ENCODE measurements at places on chromosomes 5 and 9.

GRCh38 chr5:167623354-167623753 lies 668.1 kb upstream of the WWC1 start:
- DNase-seq = no peak

DNA sequence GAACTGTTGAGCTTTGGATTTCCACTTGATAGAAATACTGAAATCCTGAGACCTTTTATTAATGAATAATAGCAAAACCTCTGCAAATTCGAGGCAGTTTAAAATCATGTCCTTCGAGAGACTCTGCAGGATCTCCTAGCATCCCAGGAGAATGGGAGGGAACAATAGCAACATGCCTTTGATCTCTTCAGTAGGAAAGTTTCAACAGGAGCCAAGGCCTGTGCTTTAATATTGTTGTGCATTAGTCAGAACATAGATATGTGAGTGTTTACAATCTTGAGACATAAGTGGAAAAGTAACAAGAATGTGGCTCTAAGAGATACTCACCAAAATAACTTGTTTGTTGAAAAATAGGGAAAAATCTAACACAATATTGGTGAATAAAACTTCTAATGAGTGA lies 83.3 kb upstream of the LHFPL2 start:
- DNase-seq = no peak

DNA sequence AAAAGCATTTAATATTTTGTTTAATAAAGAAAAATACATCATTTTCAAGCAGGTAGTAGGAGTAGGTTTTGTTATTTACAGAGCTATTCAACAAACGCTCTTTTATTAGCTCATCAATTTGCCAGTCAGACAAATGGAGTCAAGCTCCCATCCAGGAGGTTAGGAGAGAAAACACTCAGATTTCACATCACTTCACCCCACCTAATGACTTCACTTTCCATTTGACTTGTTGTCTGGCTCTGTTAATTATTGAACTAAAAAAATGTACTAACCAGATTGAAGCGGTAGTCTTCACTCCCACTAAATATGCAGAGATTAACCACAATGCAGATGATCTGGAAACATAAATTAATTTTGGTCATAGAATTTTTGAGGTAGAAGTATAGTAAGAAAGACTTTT lies 193.6 kb upstream of the VCAN start:
- no peak for DNase-seq

DNA sequence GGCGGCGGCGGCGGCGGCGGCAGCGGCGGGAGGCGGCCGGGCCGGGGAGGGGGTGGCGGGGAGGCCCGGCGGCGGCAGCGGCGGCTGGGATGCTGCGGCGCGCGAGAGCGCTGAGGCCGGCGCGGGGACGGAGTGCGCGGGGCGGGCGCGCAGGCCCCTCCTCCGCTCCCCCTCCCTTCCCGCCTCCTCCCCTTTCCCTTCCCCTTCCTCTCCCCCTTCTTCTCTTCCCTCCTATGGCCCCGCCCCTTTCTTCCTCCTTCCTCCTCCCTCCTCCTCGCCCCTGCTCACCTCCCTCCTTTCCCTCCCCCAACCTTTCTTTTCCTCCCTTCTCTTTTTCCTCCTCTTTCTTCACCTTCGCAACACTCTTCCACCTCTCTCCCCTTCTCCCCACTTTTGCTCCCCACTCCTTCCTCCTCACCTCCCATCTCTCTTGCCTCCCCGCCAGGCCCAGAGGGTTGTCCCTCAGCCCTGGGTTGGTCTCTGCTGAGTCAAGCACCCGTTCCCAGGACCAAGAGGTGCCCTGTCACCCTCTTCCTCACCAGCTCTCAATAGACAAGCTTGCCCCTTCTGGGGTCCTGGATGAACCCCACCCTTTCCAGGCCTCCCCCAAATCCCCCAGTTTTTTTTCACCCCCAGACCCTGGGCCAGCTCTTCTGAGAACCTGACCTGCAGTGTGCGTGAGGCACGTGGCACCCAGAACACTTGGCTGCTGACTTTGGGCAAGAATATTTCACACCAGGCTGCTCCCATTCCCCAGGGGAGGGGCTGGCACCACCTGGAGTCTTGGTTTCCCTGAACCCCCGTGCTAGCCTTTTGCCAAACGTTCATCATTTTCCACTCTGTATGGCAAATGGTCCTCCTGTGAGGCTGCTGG lies at the start of gene SEMA4D:
Gene SEMA4D, minus strand, starts transcription at position 136 of the 874 bp plus-strand sequence. CDS start 92,657 bp downstream, outside the sequence.
- DNase-seq = peak; percentile 49

DNA sequence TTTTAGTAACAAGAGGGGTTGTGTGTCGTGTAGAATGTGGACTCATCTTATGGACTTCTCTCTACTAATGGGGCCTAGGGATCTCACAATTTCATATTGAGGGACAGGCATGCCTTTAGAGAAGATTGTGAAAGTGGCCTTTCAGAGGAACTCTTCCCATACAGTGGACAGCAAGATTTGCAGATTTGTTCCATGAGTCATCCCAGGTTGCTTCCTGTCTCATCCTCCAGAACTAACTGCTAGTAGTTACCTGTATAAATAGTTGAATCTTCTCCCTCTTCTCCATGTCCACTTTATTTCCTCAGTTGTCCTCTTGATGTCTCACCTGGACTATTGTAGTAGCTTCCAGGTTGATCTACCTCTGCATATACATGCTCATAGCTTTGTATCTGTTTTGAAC lies 997.5 kb upstream of the CTNND2 start:
- no peak for DNase-seq

DNA sequence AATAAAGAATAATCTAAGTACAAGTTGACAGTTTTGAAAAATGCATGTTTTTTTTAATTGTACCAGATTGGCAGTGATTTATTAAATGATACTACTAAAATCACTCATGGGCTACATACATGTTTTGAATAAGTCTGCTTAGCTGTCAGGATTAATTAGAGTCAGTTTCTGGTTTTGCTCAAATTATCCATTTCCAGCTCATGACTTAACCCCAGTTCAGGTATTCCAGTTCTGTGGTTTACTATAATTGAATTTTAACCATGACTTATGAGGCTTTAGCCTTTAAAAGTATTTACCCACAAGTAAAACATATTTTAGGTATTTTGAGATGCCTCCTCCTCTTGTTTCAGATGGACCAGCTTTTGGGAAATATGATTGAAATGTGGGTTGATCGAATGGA lies 17.8 kb upstream of the LRRC70 start:
- DNase-seq = no peak

GRCh38 chr5:78610163-78610583 lies 38.4 kb downstream of the LHFPL2 start:
- no peak for DNase-seq

DNA sequence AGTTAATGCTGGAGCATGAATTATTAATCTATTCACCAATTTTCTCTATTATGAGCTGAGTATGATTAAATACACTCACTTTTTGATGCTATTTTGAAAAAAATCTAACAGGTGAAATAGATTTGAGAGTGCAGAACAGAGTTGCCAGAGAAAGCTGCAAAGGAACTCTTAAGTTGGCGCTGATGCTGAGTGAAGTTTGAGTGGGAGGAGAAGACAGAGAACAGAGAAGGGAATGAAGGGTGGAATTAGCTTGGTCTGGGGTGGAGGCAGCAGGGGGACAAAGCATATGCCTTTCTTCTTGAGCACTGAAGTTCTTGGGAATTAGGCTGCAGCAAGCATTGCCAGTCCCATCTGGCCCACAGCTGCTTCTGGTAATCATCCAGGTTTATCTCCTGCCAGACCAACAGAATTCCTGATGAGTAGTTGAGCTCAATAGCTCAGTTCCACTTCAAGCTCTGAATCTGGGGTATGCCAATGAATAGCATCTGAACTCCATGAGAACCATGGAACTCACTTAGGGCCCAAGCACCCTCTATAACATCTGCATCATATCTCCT lies 290.1 kb downstream of the HINT1 start:
- no peak for DNase-seq

GRCh38 chr9:134212809-134213507 lies 48.6 kb upstream of the RNU6ATAC start:
- no peak for DNase-seq

All from anterior cingulate cortex (tissue), 58 donors.